ENCODE measurements at places on chromosomes 1 and 21.

DNA sequence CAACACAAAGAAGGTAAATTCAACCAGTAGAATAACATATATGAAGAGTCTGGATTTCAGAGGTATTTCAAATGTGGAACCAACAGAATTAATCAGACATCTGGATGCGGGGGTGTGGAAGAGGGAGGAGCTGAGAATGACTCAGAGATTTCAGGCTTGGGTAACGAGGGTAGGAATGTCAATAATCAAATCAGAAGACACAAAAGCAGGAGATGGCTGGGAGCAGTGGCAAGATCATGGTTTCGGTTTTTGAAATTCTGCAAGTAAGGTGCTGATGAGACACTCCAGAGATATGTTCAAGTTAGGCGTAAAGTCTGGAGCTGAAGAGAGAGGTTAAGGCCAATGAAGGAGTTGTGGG, 64.0 kb downstream of the PLPPR5 start:
- no peak for DNase-seq

- DNase-seq = no peak
Observed at GRCh38 chr21:42599962-42600361, 53.5 kb upstream of the PDE9A start.

DNA sequence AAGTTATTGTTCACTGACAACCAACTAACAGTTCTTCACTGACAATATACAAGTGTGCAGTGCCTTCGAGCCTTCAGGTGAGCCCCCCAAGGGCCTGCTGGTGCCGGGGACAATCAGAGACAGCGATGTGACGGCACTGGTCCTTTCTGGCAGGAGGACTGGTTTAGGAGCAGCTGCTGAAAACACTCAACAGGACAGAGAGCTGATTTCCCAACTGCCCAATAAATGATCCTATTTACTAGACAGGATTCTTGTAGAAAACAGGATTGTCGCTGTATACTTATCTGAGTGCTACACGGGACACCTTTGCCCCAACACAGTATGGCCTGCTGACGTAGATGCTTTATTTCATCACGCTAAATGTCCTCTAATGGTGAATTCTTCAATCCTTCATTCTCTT, 65.4 kb downstream of the TP53BP2 start:
- DNase-seq = no peak

- no peak for DNase-seq
Observed at GRCh38 chr1:164969253-164969652, 387.3 kb downstream of the LMX1A start.

- no peak for DNase-seq
Observed at GRCh38 chr1:178575611-178576361, 62.9 kb downstream of the TEX35 start.

- no peak for DNase-seq
Observed at GRCh38 chr1:211634461-211634860, 41.0 kb downstream of the NEK2 start.

DNA sequence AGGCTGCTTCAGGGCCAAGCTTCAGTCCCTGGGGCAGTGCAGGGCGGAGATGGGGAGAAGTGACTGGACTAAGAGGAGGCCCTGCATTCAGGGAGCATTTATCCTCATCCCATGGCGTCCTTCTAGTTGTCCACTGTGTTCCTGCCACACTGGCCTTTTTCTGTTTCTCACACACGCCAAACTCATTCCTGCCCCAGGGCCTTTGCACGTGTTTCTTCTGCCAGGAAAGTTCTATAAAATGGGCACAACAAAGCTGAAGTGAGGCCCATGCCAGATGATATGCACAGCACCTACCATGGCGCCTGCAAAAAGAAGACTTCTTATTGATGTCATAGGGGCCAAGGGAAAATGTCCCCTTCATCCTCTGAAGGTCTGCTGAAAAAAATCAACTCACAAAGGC, 24.3 kb downstream of the MROH7 start:
- DNase-seq = no peak

DNA sequence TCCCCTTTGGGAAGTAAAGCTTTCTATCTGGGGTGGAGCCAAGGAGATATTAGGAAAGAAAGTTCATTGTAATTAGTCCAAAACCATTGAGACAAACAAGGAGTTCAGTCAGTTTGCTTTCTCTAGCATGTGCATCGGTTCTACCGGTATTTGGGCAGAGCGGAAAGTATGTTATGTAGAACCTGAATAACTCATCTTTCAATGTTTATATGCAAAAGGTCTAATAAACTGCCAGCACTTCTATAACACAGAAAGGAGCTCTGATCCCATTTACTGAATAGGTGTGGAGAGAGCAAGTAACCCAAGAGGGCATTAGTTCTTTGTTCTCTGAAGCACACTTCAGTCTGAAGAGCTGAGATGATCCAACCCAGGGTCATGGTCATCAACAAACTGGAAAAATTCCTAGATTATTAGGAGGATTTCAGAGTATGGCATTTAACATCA, 3.5 kb downstream of the TGFB2 start:
- no peak for DNase-seq

DNA sequence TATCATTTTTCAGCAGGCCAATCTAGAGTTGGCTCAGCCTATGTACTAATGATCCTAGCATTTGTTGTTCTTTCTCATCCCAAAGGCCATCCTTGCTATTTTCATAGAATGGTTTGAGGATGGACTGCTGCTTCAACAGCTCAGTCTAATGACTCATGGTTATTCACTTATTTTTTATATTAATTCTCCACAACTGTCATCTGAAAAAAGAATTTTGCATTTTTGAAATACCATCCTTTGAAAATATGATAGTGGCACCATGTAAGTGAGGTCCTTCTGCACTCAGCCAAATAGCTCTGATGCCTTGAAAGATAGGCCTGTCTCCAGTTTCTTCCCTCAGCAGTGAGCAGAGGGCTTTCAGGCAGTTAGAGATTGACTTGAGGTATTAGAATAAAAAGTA, 377.5 kb downstream of the LMO4 start:
- DNase-seq = no peak

DNA sequence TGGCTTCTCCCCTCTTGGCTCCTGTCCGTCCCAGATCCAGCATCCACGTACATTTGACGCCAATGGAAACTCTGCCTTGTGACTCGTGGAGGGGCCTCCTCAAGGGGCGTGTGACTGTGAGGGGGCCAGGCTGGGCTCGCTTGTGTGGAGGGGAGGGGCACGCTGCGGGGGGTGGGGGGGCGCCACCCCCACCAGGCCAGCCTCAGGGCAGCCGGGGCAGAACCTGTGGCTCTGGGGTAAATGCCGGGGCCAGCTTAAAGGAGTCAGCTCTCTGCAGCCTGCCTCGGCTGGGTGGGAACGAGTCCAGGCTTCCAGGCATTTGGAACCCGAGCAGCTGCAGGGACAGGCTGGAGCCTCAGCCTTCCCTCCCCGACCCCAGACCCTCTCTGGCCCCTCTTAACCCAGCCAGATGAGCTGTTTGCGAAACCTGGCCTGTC, 94.1 kb downstream of the SIK1 start:
- DNase-seq = no peak

DNA sequence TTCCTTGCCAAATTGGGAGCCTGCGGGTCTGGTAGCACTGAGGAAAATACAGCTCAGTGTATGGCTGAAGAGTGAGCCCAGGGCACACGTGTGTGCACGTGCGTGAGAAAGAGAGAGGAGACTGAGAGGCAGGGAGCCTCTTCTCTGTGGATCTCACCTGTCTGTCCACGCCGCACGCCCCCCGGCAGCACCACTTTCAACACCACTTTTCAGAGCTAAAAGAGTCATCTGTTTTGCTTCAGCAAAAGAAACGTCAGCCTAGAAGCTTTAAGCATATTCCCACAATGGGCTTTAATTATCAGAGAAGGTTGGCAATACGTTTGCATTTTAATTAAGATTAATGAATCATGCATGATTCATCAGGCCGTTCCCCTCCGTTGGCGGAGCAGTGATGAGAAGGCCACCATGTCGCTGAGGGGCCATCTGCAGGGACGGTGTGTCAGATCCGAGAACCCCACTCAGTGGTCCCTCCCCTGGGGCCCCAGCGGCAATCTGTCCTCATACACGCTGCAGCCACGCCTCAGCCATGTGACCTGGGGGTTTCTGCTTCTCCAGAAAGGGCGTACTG, 56.8 kb downstream of the SIK1 start:
- DNase-seq = no peak

- DNase-seq = no peak
Observed at GRCh38 chr21:34625030-34625593, 10.2 kb upstream of the RCAN1 start.

- DNase-seq = peak; percentile 46
Observed at GRCh38 chr1:32920833-32921232, 19.6 kb upstream of the TMEM54 start.

GRCh38 chr1:115258302-115258866, 79.7 kb downstream of the NGF start:
- DNase-seq = no peak

DNA sequence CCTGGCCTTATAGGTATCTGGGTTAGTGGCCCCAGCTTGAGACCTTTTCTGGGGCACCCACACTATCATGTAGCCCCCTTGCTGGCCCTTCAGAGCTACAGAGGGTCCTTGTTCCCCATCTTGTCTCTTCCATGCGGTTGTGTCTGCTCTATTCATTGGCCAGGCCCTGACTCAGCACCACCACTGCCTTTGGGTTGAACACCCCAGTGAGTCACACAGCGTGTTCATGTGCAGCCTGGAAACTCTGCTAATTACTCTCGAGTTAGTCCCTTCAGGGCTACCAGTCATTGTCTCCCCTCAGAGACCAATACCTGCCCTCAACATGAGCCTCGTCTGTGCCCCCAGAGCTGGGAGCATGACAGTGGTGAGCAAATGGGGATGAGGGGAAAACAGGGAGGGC, 28.2 kb upstream of the IKBKE start:
- DNase-seq = no peak

DNA sequence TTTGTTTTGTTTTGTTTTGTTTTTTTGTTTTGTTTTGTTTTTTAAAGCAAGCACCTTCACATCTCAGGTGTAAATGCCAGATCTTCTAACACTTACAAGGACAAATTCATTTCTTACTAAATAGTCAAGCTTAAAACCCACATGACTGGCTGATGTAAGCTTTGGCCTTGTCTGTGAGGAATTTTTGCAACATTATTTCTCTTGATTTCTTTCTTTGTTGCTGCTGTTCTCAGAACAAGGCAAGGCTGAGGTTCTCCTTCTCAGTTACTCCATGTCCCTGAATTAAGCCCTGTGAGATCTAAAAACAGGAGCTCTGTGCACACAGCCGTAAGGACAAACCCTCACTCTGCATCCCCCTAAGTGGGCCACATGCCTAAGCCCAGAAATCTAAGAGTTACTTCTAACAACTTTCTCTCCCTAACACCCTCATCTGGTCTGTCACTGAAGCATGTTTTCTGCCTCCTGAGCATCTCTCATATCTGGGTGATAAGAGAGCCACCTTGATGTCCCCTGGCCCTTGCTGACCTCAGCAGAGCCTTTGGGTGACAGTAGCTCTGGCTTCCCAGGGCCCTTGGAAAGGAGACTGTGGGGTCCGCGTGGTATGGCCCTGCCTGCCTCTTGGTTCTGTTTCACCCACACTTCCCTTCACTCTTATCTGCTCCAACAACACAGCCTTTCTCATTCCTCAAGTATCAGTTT, 81.2 kb upstream of the HOOK1 start:
- DNase-seq = no peak

GRCh38 chr21:35989138-35989735, 71.1 kb downstream of the SETD4 start:
- DNase-seq = no peak

DNA sequence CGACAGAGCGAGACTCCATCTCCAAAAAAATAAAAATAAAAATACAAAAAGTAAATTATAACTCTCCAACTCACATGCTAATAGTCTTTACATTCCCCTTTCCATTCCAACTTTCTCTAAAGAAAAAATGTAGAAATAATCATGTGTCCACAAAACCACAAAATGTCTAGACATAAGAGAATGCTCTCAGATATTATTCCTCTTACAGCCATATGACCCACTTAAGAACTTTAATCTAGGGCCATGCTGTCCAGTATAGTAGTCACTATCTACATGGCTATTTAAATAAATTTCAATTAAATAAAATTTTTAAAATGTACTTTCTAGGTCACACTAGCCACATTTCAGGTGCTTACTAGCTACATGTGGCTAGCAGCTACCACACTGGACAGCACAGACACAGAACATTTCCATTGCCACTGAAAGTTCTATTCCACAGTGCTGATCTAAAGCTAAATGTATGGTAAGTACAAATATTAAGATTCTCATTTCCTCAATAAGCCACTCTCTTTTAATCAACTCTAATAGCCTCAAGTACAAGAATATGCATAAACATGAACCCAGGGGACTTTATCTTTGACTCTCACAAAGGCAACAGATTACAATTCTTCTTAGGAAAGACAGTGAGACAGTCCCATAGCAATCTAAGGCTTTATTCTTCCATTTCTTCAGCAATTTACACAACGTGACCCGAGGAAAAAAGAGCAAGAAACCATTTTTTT, 138.6 kb downstream of the RERE start:
- DNase-seq = no peak

DNA sequence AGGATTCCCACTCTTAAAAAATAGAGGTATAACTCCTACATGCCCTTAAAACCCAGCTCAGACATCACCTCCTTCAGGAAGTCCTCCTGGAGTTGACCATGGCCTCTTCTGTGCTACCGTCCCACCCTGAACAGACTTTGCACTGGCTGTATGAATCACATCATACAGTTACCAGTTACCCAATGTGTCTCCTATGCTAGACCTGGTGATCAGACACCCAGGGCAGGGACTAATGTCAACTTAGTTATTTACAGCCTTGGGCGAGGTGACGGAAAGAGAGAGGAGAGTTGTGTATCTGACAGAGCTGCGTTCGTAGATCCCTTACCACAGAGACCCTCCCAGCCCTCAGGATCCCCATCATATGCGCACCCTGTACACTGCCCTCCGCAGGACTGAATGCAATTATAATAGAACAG, 72.7 kb downstream of the SLC66A1 start:
- no peak for DNase-seq

GRCh38 chr1:23461050-23461449, 22.9 kb downstream of the ASAP3 start:
- no peak for DNase-seq

- DNase-seq = no peak
Observed at GRCh38 chr1:37096523-37096922, 62.2 kb upstream of the GRIK3 start.

DNA sequence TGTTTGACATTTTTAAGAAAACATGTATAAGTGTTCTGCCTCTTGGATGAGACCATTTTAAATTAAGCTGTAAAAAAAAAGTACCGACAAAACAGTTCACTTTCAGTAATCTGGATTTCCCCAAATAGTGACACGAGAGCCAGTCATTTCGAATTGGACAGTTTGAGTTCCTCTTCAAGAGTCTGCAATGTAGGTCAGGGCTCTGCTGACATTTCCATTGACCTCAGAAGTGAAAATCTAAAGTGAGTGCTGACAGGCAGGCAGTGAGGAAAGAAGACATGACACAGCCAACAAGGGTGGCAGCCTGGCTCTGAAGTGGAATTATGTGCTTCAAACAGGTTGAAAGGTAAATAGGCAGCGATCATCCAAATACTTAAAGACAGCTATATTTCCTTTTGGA, at the start of gene IL23R:
Gene IL23R (plus strand): TSS at position 259 of the 400 bp plus-strand sequence. CDS start 1,667 bp downstream, outside the sequence.
- no peak for DNase-seq

- peak; percentile 14 for DNase-seq
Observed at GRCh38 chr1:31723828-31724359, 20.1 kb upstream of the COL16A1 start.

- no peak for DNase-seq
Observed at GRCh38 chr21:40164905-40165772, 297.9 kb downstream of the PCP4 start.
